ENCODE measurements at places on chromosomes 2 and 18. TPM values are rescaled to one million over a fixed set of nuclear protein-coding genes. Genes with fewer than 3 reads are reported as not detected.

Gene DOCK10
- total RNA-seq, result 18.3 TPM

Gene CAPN13
- total RNA-seq, result not detected

Gene TCF23
- 0.35 TPM for total RNA-seq

Gene GAL3ST2
- total RNA-seq, result 0.09 TPM

Gene RAB10
- 50.5 TPM for total RNA-seq

Gene UBR3
- total RNA-seq, result 46.5 TPM

Gene ALPP
- 0.09 TPM for total RNA-seq

Gene ALLC
- total RNA-seq, result 0.09 TPM

Gene DLGAP1
- 2.8 TPM for total RNA-seq

Gene TP53I3
- total RNA-seq, result 35.5 TPM

Gene SCYGR5
- total RNA-seq, result not detected

Gene FOXD4L1
- total RNA-seq, result 0.13 TPM

Gene SLC11A1
- total RNA-seq, result 0.49 TPM

Gene MAB21L4
- total RNA-seq, result not detected

Gene ATG4B
- 36.5 TPM for total RNA-seq

Gene UGT1A8
- not detected for total RNA-seq

Gene RNF25
- 20.2 TPM for total RNA-seq

Gene CABYR
- total RNA-seq, result 2.8 TPM

Gene CPLX4
- not detected for total RNA-seq

Gene LOXHD1
- 1.3 TPM for total RNA-seq

Gene RIT2
- total RNA-seq, result not detected

Gene MAP2
- 5.7 TPM for total RNA-seq

Gene NGEF
- 1.5 TPM for total RNA-seq

Gene AFTPH
- total RNA-seq, result 21.2 TPM

Gene M1AP
- 0.18 TPM for total RNA-seq

Gene REG1B
- total RNA-seq, result not detected

Measured in muscle of leg (tissue), 16 donors.